Neural progenitor cell (in vitro differentiated cells): ENCODE measurements at places on chromosomes 5 and 9.
A peak's percentile ranks its signal among the peaks of the same experiment; 100 is the strongest.

DNA sequence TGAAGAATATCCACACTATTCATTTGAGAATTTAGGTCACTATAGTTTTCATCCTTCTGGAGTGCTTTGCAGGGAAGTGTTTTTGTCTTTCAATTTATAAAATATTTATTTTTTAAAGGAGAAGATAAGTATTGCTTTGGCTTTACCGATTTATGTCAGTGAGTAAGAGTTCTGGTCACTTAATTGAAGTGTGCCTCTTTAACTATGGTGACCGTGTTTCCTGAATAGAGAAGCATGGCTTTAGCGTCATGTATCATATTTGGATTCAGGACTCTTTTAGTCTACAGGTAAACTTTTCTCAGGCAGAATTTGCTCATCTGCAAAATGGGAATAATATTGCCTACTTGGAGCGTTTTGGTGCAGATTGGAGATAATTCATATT, 902 bp downstream of the BDP1 start:
- DNase-seq: no peak
- H3K4me3 ChIP-seq: peak overlapping the region; percentile 74
- no peak overlapping the region for H3K27ac ChIP-seq

GRCh38 chr5:159440235-159440634, 109.9 kb upstream of the IL12B start:
- peaks cover 7% of the 10 kb centered on the region for H3K4me1 ChIP-seq
- no peaks in the 10 kb centered on the region for H3K36me3 ChIP-seq
- no peaks in the 10 kb centered on the region for H3K27me3 ChIP-seq
- H3K27ac ChIP-seq: no peak overlapping the region
- H3K4me3 ChIP-seq: no peak overlapping the region
- no peak for DNase-seq

- H3K27me3 ChIP-seq: peaks cover 42% of the 10 kb centered on the region
- H3K27ac ChIP-seq: no peak overlapping the region
- peaks cover 11% of the 10 kb centered on the region for H3K4me1 ChIP-seq
- H3K4me3 ChIP-seq: peak overlapping the region; percentile 44
These were observed 1.2 kb upstream of the GABRA1 start for GRCh38 chr5:161846746-161847145.

- DNase-seq: peak; percentile 64
- H3K36me3 ChIP-seq: no peaks in the 10 kb centered on the region
- H3K27me3 ChIP-seq: peaks cover 42% of the 10 kb centered on the region
- H3K27ac ChIP-seq: no peak overlapping the region
These were observed 219.2 kb downstream of the AGTPBP1 start for GRCh38 chr9:85522459-85523092.

DNA sequence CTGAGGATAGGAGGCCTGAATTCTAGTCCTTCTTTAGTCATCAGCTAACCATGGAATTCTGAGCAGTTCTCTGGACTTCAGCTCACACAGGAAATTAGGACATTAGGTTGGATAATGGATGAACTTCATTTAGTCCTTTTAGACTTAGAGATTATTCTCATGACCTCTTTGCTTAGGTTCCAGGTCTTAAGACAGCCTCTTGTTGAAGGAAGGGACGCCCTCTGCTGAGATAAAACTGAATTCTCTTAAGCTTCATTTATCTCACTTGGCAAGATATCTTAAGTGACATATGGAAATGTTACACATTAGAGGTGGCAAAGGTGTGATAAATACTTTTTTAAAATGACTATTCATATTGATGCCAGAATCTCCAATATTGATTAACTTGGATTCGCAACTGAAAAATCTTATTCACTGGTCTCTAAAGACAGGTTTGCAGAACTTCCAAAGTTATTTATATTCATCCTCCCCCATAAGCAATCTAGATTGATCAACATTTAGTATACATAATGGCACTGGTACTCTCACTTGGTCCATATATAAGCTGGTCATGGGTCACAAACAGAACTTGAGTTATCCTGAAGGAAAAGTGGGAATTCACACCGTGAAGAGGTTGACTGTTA, 16.9 kb upstream of the ZNF366 start:
- no peaks in the 10 kb centered on the region for H3K4me1 ChIP-seq
- H3K27me3 ChIP-seq: no peaks in the 10 kb centered on the region
- H3K36me3 ChIP-seq: no peaks in the 10 kb centered on the region
- no peak overlapping the region for H3K27ac ChIP-seq
- H3K4me3 ChIP-seq: no peak overlapping the region
- DNase-seq: peak; percentile 64

DNA sequence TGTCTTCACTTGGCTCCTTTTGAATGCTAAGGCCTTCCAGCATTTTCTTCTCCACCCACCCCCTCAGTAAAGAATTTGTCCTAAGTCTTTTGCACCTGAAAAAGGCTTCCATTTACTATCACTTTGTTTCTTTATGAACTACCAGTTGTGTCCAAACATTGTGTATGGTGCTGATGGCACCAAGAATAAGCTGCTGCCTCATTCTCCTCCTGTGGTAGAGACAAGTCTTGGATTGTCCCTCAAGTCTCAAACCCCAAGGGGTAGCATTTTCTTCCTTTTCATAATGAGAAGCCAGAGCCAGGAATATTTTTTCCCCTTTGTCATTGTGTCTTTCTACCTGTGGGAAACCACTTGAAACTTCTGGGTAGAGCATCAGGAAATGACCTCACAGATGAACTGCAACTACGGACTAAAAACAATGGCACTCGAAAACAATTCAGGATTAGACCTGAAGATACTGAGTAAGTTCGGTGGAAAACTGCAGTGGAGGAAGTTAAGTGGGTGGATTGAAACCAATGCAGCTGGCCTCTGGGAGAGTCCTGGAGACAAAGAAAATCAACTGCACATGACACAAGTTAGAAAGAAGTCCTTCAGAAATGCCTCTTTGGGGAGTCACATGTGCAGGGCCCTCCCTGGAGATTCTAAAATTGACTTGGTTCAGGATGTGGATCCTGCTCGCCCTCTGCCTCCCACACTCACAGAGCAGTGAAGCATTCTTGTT, 80.5 kb downstream of the SH3RF2 start:
- no peaks in the 10 kb centered on the region for H3K4me1 ChIP-seq
- H3K36me3 ChIP-seq: no peaks in the 10 kb centered on the region
- no peak overlapping the region for H3K27ac ChIP-seq
- H3K4me3 ChIP-seq: no peak overlapping the region
- DNase-seq: no peak
- H3K27me3 ChIP-seq: no peaks in the 10 kb centered on the region

GRCh38 chr9:18014556-18014955, 435.7 kb downstream of the SH3GL2 start:
- no peaks in the 10 kb centered on the region for H3K27me3 ChIP-seq
- no peaks in the 10 kb centered on the region for H3K36me3 ChIP-seq

DNA sequence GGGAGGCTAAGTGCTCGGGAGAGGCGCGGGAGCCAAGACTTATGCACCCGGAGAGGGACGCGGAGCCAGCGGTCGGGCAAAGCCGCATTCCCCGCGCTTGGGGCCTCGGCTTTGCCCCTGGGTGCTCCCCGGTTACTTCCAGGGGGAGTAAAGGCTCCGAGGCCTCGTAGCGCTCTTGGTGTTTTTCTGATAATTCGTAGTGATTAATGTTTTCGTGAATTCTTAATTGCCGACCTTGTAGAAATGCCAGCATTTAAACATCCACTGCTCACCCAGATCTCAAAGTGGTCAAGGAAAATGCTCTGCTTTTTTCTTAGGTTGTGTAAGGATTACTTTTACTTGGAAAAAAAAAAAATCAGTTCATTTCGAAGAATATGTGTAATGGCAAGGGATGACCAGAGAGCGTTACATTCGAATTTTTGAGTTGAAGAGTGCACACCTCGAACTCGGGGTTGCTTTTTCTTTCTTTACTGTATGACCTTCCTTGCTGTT, 654 bp upstream of the TUT7 start:
- H3K27me3 ChIP-seq: peaks cover 12% of the 10 kb centered on the region
- no peak overlapping the region for H3K27ac ChIP-seq
- H3K36me3 ChIP-seq: peaks cover 7% of the 10 kb centered on the region
- peak overlapping the region; percentile 95 for H3K4me3 ChIP-seq
- no peak for DNase-seq
- peaks cover 16% of the 10 kb centered on the region for H3K4me1 ChIP-seq

GRCh38 chr9:122099271-122099869, 6.3 kb upstream of the TTLL11 start:
- no peaks in the 10 kb centered on the region for H3K4me1 ChIP-seq
- H3K27me3 ChIP-seq: peaks cover 37% of the 10 kb centered on the region
- no peak overlapping the region for H3K4me3 ChIP-seq
- H3K36me3 ChIP-seq: no peaks in the 10 kb centered on the region

GRCh38 chr9:128203707-128204551, 750 bp downstream of the DNM1 start:
- H3K36me3 ChIP-seq: no peaks in the 10 kb centered on the region
- H3K4me3 ChIP-seq: peak overlapping the region; percentile 94
- peaks cover 8% of the 10 kb centered on the region for H3K4me1 ChIP-seq
- DNase-seq: peak; percentile 80

GRCh38 chr5:167993771-167994170, 297.7 kb upstream of the WWC1 start:
- no peak for DNase-seq
- H3K27ac ChIP-seq: no peak overlapping the region
- no peaks in the 10 kb centered on the region for H3K27me3 ChIP-seq
- no peak overlapping the region for H3K4me3 ChIP-seq
- H3K4me1 ChIP-seq: no peaks in the 10 kb centered on the region

DNA sequence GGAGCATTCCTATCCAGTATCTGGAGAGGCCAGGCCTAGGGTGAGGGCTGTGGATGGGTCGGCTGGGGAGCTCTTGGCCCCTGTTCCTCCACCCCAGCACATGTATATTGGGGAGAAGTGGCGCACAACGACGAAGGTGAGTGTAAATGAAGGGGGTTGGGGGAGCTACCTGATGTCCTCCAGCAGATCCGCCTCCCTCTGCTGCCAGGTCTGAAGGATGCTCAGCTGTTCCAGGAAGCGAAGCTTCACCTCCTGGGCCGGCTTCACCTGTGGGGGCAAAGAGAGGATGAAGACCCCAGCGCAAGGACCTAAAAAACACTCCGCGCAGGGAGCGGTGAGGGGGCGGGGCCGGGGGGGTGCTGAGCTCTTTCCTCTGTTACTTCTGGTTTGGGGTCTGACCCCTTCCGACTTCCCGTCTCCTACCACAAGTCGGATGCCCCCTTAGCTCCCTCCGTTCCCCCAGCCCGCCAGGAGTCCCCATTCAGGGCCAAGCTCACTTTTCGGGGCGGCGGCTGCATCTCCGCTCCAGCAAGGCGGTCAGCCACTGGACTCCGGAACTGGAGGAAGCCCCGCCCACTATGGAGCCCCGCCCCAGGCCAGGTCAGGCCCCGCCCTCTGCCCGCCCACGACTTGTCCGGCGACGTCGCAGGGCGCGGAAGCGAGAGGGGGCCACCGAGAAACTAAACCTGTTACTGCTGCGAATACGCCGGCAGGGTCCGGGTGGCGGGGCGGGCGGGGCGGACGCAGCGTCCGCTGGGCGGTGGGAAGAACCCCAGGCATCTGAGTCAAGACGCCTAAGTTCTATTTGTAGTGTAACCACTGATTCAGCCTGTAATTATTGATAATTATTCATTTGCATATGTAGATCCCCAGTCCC, at the start of gene FCHSD1:
Gene FCHSD1, minus strand, starts transcription at position 568 of the 877 bp plus-strand sequence. Its CDS starts 50 bp downstream, at position 518.
- H3K27ac ChIP-seq: no peak within 1 kb of the TSS
- H3K27me3 ChIP-seq: peaks cover 6% of the 10 kb centered on the region
- peak within 1 kb of the TSS; percentile 69 for H3K4me3 ChIP-seq
- no peaks in the 10 kb centered on the region for H3K4me1 ChIP-seq

- no peak overlapping the region for H3K4me3 ChIP-seq
- no peak for DNase-seq
- H3K4me1 ChIP-seq: no peaks in the 10 kb centered on the region
- no peaks in the 10 kb centered on the region for H3K27me3 ChIP-seq
- H3K36me3 ChIP-seq: no peaks in the 10 kb centered on the region
- no peak overlapping the region for H3K27ac ChIP-seq
These were observed 70.7 kb upstream of the IL33 start for GRCh38 chr9:6144947-6145346.

DNA sequence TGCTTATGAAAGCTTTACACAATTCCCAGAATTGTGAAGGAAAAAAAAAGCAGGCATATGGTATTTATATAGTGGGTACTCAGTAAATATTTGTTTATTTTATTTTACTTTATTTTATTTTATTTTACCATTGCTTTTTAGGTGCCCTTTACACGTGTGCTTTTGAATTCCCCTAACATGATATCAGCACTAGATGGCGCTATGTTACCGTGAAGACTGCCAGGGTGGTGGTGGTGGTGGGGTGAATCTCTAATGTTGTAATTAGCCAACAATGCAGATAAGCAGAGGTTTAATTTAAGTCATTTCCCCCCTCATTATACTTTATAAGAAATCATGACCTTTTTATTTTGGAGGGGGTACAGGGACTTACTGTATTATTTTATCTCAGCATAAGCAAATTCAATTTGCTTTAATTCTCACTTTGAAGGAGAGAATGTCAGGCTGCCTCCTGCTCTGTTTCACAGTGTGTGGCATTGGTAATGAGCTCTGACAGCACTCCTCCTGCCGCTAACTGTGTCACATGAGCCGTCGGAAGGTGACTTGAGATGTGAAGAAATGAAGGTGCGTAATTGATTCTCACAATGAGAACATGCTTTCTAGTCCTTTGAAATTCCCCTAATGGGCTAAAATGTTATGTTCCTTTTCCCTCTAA, 165.6 kb downstream of the YTHDC2 start:
- no peaks in the 10 kb centered on the region for H3K27me3 ChIP-seq
- no peak overlapping the region for H3K27ac ChIP-seq
- no peak overlapping the region for H3K4me3 ChIP-seq
- H3K36me3 ChIP-seq: no peaks in the 10 kb centered on the region
- DNase-seq: peak; percentile 77

- H3K4me1 ChIP-seq: peaks cover 24% of the 10 kb centered on the region
- DNase-seq: peak; percentile 50
- no peak overlapping the region for H3K27ac ChIP-seq
- peak overlapping the region; percentile 44 for H3K4me3 ChIP-seq
These were observed 69.6 kb downstream of the SLC28A3 start for GRCh38 chr9:84270847-84271530.

DNA sequence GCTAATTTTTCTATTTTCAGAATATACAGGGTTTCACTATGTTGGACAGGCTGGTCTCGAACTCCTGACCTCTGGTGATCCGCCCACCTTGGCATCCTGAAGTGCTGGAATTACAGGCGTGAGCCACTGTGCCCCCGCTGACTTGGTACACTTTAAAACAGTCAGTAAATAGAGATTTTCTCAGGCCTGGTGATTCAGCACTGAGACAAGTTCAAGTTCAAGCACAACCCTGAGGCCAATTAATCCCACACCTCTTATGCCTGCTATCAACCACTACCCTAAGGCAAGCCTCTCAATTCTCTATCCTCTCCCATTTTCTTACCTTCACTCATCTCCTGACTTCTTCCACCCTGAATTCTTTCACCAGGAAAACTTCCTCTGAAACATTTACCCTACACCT, 18.9 kb downstream of the MUSK start:
- no peak for DNase-seq
- no peak overlapping the region for H3K4me3 ChIP-seq
- H3K27me3 ChIP-seq: no peaks in the 10 kb centered on the region
- H3K36me3 ChIP-seq: no peaks in the 10 kb centered on the region
- H3K4me1 ChIP-seq: no peaks in the 10 kb centered on the region
- H3K27ac ChIP-seq: no peak overlapping the region
